ENCODE measurements at places on chromosomes 4 and X. TPM values are rescaled to one million over a fixed set of nuclear protein-coding genes. Genes with fewer than 3 reads are reported as not detected.

Gene CD38
- 9.9 TPM for total RNA-seq

Gene HSD17B13
- total RNA-seq = 0.17 TPM

Gene ELK1
- 38.9 TPM for total RNA-seq

GRCh38 chr4:77453911-77454310, 151.7 kb upstream of the CXCL13 start:
- no peak for DNase-seq
- no peaks in the 10 kb centered on the region for H3K4me1 ChIP-seq
- H3K27me3 ChIP-seq = no peaks in the 10 kb centered on the region
- no peaks in the 10 kb centered on the region for H3K36me3 ChIP-seq
- H3K27ac ChIP-seq = no peak overlapping the region

Data from CD4-positive, alpha-beta T cell (primary cell).